A549 (cell line): ENCODE measurements at places on chromosomes 16 and 17.

- DNase-seq: no peak
Measured at GRCh38 chr16:80611930-80612327, 71.1 kb downstream of the DYNLRB2 start.

GRCh38 chr16:28189245-28189644 is 22.5 kb downstream of the XPO6 start:
- no peak for DNase-seq

- DNase-seq: no peak
Measured at GRCh38 chr17:29051194-29051593, 8.3 kb downstream of the PIPOX start.

DNA sequence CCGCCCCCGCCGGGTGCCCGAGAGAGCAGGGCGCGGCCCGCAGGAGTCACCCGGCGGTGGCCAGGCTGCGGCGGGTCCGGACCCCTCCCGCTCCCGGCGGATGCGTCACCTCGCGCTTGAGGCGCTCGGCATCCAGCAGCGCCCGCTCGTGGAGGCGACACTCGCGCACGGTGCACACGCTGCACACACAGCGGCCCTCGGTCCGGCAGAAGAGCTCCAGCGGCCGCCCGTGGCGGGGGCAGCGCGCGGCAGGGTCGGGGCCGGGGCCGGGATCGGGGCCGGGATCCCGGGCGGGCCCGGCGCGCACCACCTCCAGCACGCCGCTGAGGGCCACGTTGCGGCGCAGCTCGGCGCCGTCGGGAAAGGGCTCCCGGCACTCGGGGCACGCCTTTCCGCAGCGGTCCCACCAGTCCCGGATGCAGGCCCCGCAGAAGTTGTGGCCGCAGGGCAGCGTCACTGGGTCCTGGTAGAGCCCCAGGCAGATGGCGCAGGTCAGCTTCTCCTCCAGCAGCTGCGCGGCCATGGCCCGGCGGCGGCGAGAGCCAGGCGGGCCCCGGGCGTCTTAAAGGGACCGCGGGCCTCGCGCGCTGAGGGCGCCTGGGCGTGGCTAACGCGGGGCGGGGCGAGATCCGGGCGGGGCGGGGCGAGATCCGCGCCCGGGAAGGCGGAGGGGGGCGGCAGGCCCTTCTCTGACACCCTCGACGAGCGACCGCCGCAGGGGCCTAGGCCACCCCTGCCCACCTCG is at the start of gene TRIM65:
Gene TRIM65 (minus strand): TSS at position 537 of the 745 bp plus-strand sequence. CDS start 14 bp downstream, at position 523.
- DNase-seq: peak; percentile 69

GRCh38 chr17:7354262-7354843 is 603 bp upstream of the TMEM95 start:
- peak; percentile 42 for DNase-seq
